ENCODE measurements at places on chromosomes 3 and 15. TPM values are rescaled to one million over a fixed set of nuclear protein-coding genes. Genes with fewer than 3 reads are reported as not detected.

Gene CD86
- not detected for total RNA-seq

Gene CYP1A2
- not detected for total RNA-seq

Gene SELENOT
- 119 TPM for total RNA-seq

Gene GAP43
- not detected for total RNA-seq

Gene ATP10A
- 5.0 TPM for total RNA-seq

Gene LRTM1
- not detected for total RNA-seq

Gene DNAH12
- not detected for total RNA-seq

Gene PTX3
- 27.3 TPM for total RNA-seq

Gene ERICH6
- total RNA-seq, result not detected
